Natural killer cell (primary cell): ENCODE measurements at places on chromosomes 5 and 9. TPM values are rescaled to one million over a fixed set of nuclear protein-coding genes. Genes with fewer than 3 reads are reported as not detected.

GRCh38 chr5:149213264-149213880 lies 58.3 kb upstream of the AFAP1L1 start:
- DNase-seq: no peak

- DNase-seq: peak; percentile 52
Measured at GRCh38 chr5:180126716-180127681, 55.4 kb upstream of the RNF130 start.

DNA sequence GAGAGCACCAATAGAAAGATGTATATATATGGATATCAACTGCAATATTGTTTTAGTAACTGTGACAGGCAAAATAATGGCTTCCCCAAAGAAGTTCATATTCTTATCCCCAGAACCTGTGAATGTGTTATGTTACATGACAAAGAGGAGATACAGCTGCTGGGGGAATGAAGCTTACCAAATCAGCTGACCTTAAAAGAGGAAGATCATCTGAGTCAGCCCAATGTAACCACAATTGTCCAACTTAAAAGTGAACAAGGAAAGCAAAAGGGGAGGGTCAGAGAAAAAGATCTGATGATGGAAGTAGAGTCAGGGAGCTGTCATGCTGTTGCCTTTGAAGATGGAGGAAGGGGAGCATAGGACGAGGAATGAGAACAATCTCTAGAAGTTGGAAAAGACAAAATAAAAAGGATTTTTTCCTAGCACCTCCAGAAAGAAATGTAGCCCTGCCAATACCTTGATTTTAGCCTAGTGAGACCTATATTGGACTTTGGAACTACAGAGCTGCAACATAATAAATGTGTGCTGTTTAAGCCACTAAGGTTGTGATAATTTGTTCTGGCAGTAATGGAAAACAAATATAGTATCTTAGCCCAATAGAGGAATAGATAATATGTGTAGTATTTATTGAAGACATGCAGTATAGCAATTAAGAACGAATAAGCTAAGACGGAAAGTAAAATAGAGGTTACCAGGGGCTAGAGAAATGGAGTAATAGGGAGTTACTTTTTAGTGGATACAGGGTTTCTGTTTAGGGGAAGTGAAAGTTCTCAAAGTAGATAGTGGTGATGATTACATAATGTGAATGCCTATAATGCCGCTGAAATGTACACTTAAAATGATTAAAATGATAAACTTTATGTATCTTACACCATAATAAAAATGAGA lies 115.9 kb downstream of the PIK3R1 start:
- no peak for DNase-seq

GRCh38 chr5:79990205-79990597 lies 861 bp downstream of the MTX3 start:
- no peak for DNase-seq

- no peak for DNase-seq
Measured at GRCh38 chr5:151215546-151215880, 8.4 kb downstream of the CCDC69 start.

DNA sequence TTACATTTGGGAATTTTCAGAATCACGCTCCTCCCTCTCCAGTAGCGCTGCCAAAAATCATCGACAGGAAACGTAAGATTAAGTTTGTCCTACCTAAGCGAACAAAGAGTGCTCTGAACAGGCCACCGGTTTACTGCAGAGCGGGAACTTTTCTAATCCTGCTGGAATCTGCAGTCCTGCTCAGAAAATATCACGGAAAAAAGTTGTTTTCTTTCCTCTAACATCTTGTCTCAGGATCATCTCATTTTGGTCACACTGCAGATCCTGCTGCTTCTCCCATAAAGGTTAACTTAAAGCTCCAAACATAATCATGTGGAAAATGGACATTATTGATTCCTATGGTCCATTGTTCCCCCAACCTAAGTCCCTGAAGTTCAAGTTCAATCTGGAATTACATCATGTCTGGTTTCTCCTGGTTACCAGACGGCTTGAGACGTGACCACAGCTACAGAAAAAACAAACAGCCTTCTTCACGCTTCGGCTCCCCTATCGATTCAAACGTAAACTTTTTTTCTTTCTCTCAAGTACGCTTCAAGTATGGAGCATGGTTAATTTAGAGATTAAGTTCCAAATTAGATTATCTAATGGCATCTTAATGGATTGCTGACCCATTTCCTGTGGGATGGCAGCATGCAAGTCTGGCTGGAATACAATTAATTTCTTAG lies 217.6 kb downstream of the NFIB start:
- no peak for DNase-seq

- DNase-seq: no peak
Measured at GRCh38 chr9:3397766-3398165, 128.0 kb downstream of the RFX3 start.

GRCh38 chr9:93920131-93920800 lies 34.9 kb downstream of the BARX1 start:
- no peak for DNase-seq

DNA sequence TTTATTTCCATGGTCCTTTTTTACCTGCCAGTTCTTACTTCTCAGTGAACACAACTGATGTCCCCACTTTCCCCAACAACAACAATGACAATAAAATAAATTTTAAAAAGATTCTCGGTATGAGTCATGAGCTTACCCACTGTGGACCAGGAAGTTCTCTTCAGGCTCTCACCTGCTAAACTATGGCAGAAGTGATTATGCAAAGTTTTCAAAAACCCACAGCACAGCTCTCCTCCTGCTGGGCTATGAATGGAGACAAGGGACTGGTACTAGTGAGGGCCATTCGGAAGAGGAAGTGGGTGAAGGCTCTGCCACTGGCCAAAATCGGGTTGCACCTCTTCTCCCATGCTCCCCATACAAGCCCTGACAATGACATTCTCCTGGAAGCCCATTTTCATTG lies 429.4 kb downstream of the PIK3R1 start:
- DNase-seq: no peak

The OR13D1 gene
- not detected for total RNA-seq

GRCh38 chr9:35162605-35163315 lies 951 bp downstream of the UNC13B start:
- DNase-seq: peak; percentile 36

DNA sequence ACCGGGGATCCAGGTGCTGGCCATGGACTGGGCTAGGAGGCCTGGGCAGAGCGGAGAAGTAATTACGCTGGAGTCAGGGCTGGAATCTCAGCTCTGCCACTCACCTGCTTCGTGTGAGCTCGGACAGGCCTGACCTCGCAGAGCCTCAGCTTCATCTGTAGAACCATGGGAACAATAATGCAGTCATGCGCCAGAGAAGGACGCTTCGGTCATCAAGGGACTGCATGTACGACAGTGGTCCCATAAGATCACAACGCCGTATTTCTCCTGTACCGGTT lies 145.1 kb downstream of the GAPVD1 start:
- no peak for DNase-seq

GRCh38 chr9:17757816-17758215 lies 178.9 kb downstream of the SH3GL2 start:
- no peak for DNase-seq

- DNase-seq: no peak
Measured at GRCh38 chr9:83423815-83424707, 114.1 kb downstream of the FRMD3 start.

DNA sequence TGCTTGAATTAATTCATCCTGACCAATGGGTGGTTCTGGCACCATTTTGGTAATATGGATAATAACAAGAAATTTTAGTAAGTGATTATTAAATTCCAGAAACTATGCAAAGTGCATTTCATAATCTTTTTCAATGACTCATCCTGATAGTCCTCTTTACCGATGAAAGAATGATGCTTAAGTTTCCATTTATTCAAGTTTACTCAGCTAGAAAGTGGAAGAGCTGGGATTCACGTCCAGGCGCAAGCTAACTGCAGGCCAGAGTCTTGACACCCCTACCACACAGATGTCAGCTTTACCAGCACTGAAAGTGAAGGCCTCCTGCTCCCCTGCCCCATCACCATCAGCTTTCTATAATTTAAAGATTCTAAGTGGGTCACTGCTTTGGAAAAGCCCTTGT lies 493.5 kb upstream of the WWC1 start:
- no peak for DNase-seq

DNA sequence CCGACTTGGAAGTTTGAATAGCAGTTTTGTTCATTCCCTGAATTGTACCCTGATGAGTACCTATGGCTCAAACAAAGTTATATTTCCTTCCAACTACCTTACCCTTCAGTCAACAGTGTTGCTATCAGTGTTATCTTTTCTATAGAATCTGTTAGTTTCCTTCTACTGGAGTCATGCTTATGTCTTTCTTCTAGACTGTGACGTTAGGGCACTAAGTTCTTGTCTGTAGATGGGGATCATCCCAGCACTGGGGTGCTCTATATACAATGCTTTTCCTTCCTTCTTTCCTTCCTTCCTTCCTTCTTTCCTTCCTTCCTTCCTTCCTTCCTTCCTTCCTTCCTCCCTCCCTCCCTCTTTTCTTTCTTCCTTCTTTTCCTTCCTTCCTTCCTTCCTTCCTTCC lies 973.0 kb downstream of the CDH12 start:
- DNase-seq: no peak

GRCh38 chr9:101446732-101447131 lies 11.2 kb upstream of the ALDOB start:
- no peak for DNase-seq

GRCh38 chr9:82651474-82651873 lies 411.5 kb downstream of the RASEF start:
- DNase-seq: no peak

The RAI14 gene
- total RNA-seq: 2.8 TPM

The MEGF9 gene
- 25.9 TPM for total RNA-seq

The DRD1 gene
- not detected for total RNA-seq

The PCDHB13 gene
- total RNA-seq: not detected

The ZBTB26 gene
- 9.2 TPM for total RNA-seq

The TLX3 gene
- not detected for total RNA-seq

DNA sequence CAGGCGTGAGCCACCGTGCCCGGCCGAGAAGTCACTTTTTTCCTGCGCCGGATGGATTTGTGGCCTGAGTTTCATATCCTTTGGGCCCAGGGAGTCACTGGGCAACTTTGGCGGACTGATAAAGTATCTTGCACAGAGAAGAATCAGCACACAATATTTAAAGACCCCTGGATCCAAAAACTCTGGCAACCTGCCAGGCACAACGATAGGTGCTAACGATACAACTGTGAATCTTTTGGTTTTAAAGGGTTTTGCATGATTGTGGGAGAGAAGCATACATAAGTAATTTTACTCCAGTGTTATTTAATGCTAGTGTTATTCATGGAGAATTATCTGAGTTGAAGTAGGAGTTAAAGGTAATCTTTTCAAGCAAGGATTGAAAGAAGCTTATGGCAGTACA lies 85.3 kb downstream of the TAF11L14 start:
- no peak for DNase-seq

- peak; percentile 72 for DNase-seq
Measured at GRCh38 chr5:43631182-43631910, 28.4 kb downstream of the NNT start.

DNA sequence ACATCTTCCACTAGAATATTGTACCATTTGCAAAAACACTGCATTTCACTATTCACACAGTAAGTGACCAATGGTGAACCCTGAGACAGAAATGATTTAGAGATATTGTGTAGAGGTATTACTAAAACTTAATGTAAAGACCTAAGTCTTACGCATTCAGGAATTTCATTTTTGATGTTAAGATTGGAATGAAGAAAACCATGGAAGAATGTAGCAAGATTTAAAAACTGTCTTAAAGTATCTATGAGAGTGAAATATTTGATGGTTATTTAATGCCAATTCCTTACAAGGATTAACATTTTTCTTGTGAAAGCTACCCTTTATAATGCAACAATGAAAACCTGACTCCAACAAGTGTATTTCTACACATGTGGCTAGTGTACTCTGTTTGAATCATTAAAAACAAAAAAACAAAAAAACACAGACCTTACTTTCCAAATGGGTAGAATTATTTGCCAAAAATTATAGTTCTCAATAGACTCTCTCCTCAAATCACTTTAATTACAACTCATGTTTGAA lies 172.0 kb downstream of the NNT start:
- no peak for DNase-seq
